ENCODE measurements at places on chromosomes 6 and 20.
A peak's percentile ranks its signal among the peaks of the same experiment; 100 is the strongest.

DNA sequence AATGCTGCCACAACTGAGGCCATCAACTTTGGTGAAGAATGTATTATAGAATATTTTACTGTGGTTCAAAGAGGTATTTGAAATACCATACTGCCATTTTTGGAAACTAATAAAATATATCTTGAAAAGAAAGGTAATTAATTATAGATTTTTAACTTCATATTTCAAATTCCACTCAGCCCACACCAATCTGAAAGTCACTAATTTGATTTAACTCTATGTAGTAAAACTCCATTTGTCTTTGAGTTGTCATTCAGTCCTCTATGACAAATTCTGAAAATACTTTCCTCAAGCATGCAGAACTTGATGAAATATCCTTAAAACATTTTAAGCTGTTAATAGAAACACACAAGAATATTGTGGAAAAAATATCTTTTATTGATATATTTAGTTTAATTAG, 1196.7 kb upstream of the CITED2 start:
- no peak for DNase-seq

- no peak for DNase-seq
These were observed 145.5 kb downstream of the TMEM242 start for GRCh38 chr6:157177731-157178336.

- DNase-seq: no peak
These were observed 4.6 kb downstream of the HLA-DPB1 start for GRCh38 chr6:33080127-33081089.

GRCh38 chr6:103167345-103168071, 1692.2 kb downstream of the HACE1 start:
- DNase-seq: no peak

- no peak for DNase-seq
These were observed 293.5 kb downstream of the PRL start for GRCh38 chr6:22003287-22003686.

GRCh38 chr20:20643927-20644326, 68.5 kb downstream of the RALGAPA2 start:
- DNase-seq: no peak

DNA sequence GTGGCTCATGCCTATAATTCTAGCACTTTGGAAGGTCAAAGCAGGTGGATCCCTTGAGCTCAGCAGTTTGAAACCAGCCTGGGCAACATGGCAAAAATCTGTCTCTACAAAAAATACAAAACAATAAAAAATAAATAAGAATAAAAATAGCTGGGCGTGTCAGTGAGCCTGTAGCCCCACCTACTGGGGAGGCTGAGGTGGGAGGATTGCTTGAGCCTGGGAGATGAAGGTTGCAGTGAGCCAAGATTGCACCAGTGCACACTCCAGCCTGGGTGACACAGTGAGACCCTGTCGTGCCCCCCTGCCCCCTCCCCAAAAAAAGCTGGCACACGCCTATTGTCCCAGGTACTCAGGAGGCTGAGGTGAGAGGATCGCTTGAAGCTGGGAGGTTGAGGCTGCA, 35.1 kb upstream of the SRPK1 start:
- DNase-seq: no peak

- peak; percentile 50 for DNase-seq
These were observed 19.3 kb downstream of the FAXC start for GRCh38 chr6:99330159-99330558.

- DNase-seq: no peak
These were observed 129.9 kb downstream of the FYN start for GRCh38 chr6:111743360-111743759.

- DNase-seq: no peak
These were observed 205.0 kb upstream of the KCNQ5 start for GRCh38 chr6:72416744-72417465.

- peak; percentile 38 for DNase-seq
These were observed 62.9 kb upstream of the HBS1L start for GRCh38 chr6:135117413-135117968.

All from T-helper 2 cell treated with Interferon-gamma antibody and Interleukin-4, amounts not matched to agents 5 μg/mL and 100 μg/mL, for 36 hours (primary cell).